ENCODE measurements at places on chromosomes 7 and 10. TPM values are rescaled to one million over a fixed set of nuclear protein-coding genes. Genes with fewer than 3 reads are reported as not detected.

DNA sequence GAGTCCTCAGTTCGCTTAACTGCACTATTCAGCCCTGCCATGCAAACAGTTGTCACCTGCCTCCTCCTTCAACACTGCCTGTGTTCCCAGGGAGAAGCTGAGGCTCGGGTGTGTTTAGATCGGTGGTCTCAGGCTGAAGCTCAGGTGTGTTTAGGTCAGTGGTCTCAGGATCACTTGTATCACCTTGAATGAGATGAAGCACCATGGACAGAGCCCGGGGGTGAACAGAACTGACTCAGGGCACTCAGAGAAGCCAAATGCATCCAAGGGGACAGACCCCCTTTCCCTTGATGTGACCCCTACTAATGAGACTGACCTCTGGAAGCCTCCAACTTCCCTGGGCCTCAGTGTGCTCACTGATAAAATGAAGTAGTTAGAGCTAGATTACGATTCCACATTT lies 84.0 kb downstream of the CYTH3 start:
- no peaks in the 10 kb centered on the region for H3K4me1 ChIP-seq
- no peaks in the 10 kb centered on the region for H3K27me3 ChIP-seq
- no peak for DNase-seq
- no peaks in the 10 kb centered on the region for H3K36me3 ChIP-seq
- H3K27ac ChIP-seq = no peak overlapping the region
- no peak overlapping the region for H3K4me3 ChIP-seq

DNA sequence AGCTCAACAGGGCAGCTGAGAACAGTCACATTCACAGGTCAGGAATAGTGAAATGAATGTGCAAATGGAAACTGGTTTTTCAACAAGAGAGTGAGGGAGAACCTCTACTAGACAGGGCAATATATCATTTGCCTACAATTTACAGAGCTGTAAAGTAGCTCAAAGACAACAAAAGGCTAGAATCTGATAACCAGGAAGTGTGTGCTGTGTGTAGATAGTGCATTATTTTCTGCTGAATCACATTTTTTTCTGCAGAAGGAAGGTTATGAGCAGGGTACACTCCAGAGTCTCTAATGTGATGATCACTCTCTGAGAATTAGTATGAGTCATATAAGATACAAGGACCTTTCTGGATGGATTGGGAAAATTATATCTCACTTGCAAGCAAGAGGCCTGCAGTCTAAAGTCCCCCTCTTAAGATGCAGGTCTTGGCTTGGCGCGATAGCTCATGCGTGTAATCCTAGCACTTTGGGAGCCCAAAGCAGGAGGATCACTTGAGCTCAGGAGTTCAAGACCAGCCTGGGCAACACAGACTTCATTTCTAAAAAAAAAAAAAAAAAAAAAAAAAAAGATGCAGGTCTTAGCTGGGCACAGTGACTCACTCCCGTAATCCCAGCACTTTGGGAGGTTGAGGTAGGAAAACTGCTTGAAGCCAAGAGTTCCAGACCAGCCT lies 59.9 kb upstream of the COBL start:
- no peaks in the 10 kb centered on the region for H3K4me1 ChIP-seq
- no peak for DNase-seq
- H3K36me3 ChIP-seq = no peaks in the 10 kb centered on the region
- H3K27me3 ChIP-seq = no peaks in the 10 kb centered on the region
- H3K4me3 ChIP-seq = no peak overlapping the region

CELF2 gene
- 118 TPM for total RNA-seq

H2BK1 gene
- total RNA-seq = not detected
